CD14-positive monocyte (primary cell): ENCODE measurements at places on chromosomes 4 and X.

- peaks cover 38% of the 10 kb centered on the region for H3K27me3 ChIP-seq
- DNase-seq = no peak
- H3K36me3 ChIP-seq = no peaks in the 10 kb centered on the region
- H3K27ac ChIP-seq = no peak overlapping the region
- no peak overlapping the region for H3K4me3 ChIP-seq
These were observed 1.0 kb downstream of the CHRDL1 start for GRCh38 chrX:110794601-110795000.

GRCh38 chrX:13000301-13000811, 25.4 kb downstream of the TMSB4X start:
- H3K4me3 ChIP-seq = no peak overlapping the region
- H3K27ac ChIP-seq = peak overlapping the region; percentile 78
- no peaks in the 10 kb centered on the region for H3K36me3 ChIP-seq
- peaks cover 71% of the 10 kb centered on the region for H3K4me1 ChIP-seq
- peaks cover 26% of the 10 kb centered on the region for H3K27me3 ChIP-seq
- DNase-seq = peak; percentile 55

DNA sequence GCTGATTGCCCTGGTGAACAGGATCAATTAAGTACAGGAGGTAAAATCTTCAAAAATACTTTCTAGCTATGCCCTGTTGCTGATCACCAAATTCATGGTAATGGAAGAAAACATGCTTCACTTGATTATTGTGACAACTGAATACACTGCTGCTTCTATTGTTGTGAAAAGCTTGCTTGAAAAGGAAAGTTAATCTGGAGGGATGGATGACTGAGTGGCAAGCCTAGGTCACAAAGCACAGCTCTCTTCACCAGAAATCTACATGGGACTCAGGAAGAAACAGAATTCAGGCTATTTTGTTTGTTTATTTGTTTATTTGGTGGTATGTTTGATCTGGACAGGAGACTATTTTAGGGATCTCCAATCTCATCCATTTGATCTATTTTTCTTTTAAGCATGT, 182.0 kb downstream of the MGST2 start:
- no peak for DNase-seq
- no peak overlapping the region for H3K27ac ChIP-seq
- no peak overlapping the region for H3K4me3 ChIP-seq

GRCh38 chr4:37977471-37978247, 17.5 kb downstream of the PTTG2 start:
- no peaks in the 10 kb centered on the region for H3K27me3 ChIP-seq
- peak overlapping the region; percentile 41 for H3K4me3 ChIP-seq
- peak overlapping the region; percentile 83 for H3K27ac ChIP-seq
- H3K36me3 ChIP-seq = no peaks in the 10 kb centered on the region

DNA sequence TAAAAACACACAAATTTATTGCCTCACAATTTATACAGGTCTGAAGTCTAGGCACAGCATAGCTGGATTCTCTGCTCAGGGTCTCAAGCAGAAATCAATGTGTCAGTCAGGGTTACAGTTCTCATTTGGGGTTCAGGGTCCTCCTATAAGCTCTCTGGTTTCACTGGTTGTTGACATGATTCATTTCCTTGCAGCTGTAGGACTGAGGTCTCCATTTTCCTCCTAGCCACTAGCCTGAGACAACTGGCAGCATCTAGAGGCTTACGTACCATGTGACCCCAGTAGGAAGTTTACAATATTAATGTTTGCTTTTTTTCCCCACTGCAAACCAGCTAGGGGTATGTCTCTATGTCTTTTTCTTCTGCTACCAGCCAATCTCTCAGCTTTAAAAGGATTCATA, 102.5 kb downstream of the CPEB2 start:
- no peak overlapping the region for H3K4me3 ChIP-seq
- no peak overlapping the region for H3K27ac ChIP-seq
- no peaks in the 10 kb centered on the region for H3K27me3 ChIP-seq
- DNase-seq = no peak
- H3K36me3 ChIP-seq = no peaks in the 10 kb centered on the region
- no peaks in the 10 kb centered on the region for H3K4me1 ChIP-seq

- no peaks in the 10 kb centered on the region for H3K36me3 ChIP-seq
- no peak overlapping the region for H3K4me3 ChIP-seq
- no peaks in the 10 kb centered on the region for H3K4me1 ChIP-seq
- no peak overlapping the region for H3K27ac ChIP-seq
- H3K27me3 ChIP-seq = no peaks in the 10 kb centered on the region
- DNase-seq = no peak
These were observed 69.8 kb upstream of the LIMCH1 start for GRCh38 chr4:41468122-41468521.

DNA sequence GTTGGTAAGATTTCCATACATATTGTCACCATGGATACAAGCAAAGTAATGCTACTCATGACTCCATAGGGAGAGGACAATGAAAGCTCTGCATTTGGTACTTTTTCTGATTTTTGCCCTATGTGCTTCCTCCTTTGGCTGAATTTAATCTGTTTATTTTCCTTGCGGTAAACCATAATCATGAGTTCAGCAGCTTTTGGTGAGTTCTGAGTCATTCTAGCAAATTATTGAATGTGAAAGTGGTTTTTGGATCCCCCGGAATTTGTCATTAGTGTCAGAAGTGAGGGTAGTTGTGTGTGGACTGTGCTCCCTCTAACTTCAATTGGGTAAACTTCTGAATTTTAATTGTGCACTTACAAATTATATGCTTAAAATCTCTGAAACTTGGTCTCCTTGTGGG, 170.3 kb downstream of the MOSPD2 start:
- no peaks in the 10 kb centered on the region for H3K27me3 ChIP-seq
- H3K4me1 ChIP-seq = no peaks in the 10 kb centered on the region
- no peak for DNase-seq
- no peak overlapping the region for H3K27ac ChIP-seq
- H3K4me3 ChIP-seq = no peak overlapping the region

DNA sequence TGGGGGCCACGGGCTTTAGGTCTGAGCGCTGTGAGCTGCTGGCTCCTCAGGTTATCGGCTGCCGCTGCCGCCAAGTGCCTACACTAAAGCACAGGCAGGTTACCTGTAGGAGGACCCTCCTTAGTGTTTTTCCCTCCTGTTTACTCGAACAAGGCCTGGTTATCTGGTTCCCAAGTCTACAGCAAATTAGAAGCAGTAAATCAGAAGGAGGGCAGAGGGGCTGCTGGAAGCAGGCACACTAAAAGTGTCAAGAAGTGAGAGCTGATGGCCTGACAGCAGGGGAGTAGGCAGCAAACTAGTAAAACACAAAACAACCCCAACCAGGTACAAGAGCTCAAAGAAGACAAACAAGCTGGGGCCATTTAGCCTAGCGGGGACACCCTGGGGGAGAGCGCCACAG, 125.0 kb upstream of the PJA1 start:
- H3K27ac ChIP-seq = no peak overlapping the region
- no peaks in the 10 kb centered on the region for H3K36me3 ChIP-seq
- no peak for DNase-seq

GRCh38 chr4:142718981-142719380, 127.1 kb downstream of the INPP4B start:
- DNase-seq = no peak
- no peak overlapping the region for H3K27ac ChIP-seq
- no peaks in the 10 kb centered on the region for H3K27me3 ChIP-seq

DNA sequence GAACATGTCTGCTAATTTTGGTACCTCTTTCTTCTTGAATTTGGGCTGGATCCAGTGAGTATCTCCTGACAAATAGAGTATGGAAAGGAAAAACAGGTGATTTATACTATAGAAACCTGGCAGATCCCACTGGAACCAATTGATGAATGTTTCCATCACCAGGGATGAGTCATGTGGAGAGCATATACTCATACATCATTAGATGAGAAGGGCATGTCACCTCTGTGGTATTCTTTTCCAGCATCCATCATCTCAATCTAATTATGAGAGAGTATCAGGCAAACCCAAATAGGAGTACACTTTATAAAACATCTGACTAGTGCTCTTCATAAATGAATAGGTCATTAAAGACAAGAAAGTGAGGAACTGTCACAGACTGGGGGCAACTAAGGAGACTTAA, 90.7 kb downstream of the CLDN22 start:
- no peaks in the 10 kb centered on the region for H3K27me3 ChIP-seq
- no peaks in the 10 kb centered on the region for H3K4me1 ChIP-seq
- DNase-seq = no peak
- H3K27ac ChIP-seq = no peak overlapping the region
- no peaks in the 10 kb centered on the region for H3K36me3 ChIP-seq

DNA sequence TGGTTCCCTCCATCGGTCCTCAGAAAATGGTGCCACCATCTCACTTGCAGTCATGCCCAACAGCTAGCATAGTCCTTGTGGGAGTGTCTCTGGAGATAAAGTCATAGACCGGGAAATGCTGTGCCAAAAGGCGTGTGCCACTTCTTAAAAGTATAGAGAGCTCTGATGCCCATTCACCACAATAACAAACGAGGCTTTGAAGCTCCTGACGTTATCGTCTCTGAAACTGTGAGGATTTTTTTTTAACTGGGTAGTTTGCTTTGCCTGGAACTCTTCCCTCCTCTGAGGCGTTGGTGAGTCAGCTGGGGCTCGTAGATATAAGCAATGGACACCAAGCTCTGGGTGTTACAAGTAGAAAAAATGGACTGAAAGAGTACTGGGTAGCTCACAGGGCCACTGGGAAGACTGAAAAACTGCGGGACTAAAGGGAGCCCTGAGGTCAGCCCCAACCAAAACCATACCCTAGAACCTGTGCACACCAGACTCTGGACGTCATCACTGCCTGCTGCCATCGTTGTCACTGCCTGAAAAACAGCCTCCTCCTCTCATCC, 89.4 kb upstream of the TRIM2 start:
- no peak overlapping the region for H3K27ac ChIP-seq
- H3K36me3 ChIP-seq = no peaks in the 10 kb centered on the region
- no peak for DNase-seq
- H3K4me3 ChIP-seq = no peak overlapping the region

- H3K4me3 ChIP-seq = no peak overlapping the region
- no peaks in the 10 kb centered on the region for H3K27me3 ChIP-seq
- H3K27ac ChIP-seq = no peak overlapping the region
These were observed 25.0 kb upstream of the PASD1 start for GRCh38 chrX:151538190-151539122.

DNA sequence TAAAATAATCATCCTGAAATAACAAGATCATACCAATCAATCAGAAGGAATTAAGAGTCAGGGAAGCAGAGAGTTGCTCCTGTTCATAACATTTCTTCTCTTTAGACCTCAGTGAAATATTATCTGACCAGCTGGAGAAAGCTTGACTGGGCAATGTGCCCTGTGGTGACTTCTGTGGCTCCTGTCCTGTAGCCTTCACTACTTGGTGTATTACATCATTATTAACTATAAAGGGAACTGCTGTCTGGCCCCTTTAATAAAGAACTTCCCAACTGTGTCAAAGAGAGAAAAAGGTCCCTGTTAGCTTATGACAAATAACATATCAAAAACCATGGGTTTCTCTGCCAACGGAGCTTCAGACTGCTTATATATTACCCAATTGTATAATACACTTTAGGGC, 18.0 kb downstream of the OPHN1 start:
- H3K27ac ChIP-seq = no peak overlapping the region
- peak; percentile 50 for DNase-seq
- no peaks in the 10 kb centered on the region for H3K27me3 ChIP-seq
- no peak overlapping the region for H3K4me3 ChIP-seq

- H3K4me1 ChIP-seq = peaks cover 12% of the 10 kb centered on the region
- peak overlapping the region; percentile 48 for H3K4me3 ChIP-seq
- no peak for DNase-seq
- no peaks in the 10 kb centered on the region for H3K36me3 ChIP-seq
These were observed 449 bp downstream of the CTPS2 start for GRCh38 chrX:16711893-16712547.

DNA sequence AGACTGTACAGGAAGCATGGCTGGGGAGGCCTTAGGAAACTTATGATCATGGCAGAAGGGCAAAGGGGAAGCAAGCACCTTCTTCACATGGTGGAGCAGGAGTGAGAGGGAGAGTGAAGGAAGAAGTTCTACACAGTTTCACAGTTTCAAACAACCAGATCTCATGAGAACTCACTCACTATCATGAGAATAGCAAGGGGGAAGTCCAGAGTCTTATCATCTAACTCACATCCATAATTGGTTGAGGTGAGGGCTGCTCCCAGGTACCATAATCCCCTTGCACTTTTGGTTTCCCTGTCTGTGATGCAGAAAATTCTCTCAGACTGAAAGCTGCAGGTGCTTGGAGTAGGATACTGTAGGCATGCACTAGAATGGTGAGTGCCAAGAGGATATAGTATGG, 233.8 kb upstream of the CPEB2 start:
- no peak overlapping the region for H3K4me3 ChIP-seq
- H3K4me1 ChIP-seq = peaks cover 18% of the 10 kb centered on the region
- no peaks in the 10 kb centered on the region for H3K27me3 ChIP-seq
- no peak for DNase-seq
- H3K36me3 ChIP-seq = no peaks in the 10 kb centered on the region
- no peak overlapping the region for H3K27ac ChIP-seq

- no peak overlapping the region for H3K27ac ChIP-seq
- H3K4me3 ChIP-seq = no peak overlapping the region
- no peaks in the 10 kb centered on the region for H3K36me3 ChIP-seq
These were observed 3.5 kb downstream of the AP1AR start for GRCh38 chr4:112234952-112235609.

GRCh38 chr4:37662861-37663390, 23.2 kb downstream of the RELL1 start:
- DNase-seq = no peak
- no peak overlapping the region for H3K27ac ChIP-seq
- H3K4me1 ChIP-seq = peaks cover 27% of the 10 kb centered on the region
- H3K27me3 ChIP-seq = no peaks in the 10 kb centered on the region

- H3K36me3 ChIP-seq = peaks cover 32% of the 10 kb centered on the region
- no peak for DNase-seq
- H3K4me1 ChIP-seq = peaks cover 11% of the 10 kb centered on the region
- H3K4me3 ChIP-seq = no peak overlapping the region
These were observed 12.5 kb downstream of the RASGEF1B start for GRCh38 chr4:81459228-81459627.

- H3K27ac ChIP-seq = peak overlapping the region; percentile 94
- no peaks in the 10 kb centered on the region for H3K27me3 ChIP-seq
- peak overlapping the region; percentile 32 for H3K4me3 ChIP-seq
- peaks cover 73% of the 10 kb centered on the region for H3K4me1 ChIP-seq
These were observed 212.2 kb downstream of the CBR4 start for GRCh38 chr4:168797738-168798375.

GRCh38 chrX:69019073-69019890, 146.0 kb downstream of the PJA1 start:
- no peaks in the 10 kb centered on the region for H3K27me3 ChIP-seq
- no peak overlapping the region for H3K4me3 ChIP-seq
- no peaks in the 10 kb centered on the region for H3K36me3 ChIP-seq
- no peak for DNase-seq
- no peaks in the 10 kb centered on the region for H3K4me1 ChIP-seq
